ENCODE measurements at places on chromosomes 5 and 9. TPM values are rescaled to one million over a fixed set of nuclear protein-coding genes. Genes with fewer than 3 reads are reported as not detected.

DNA sequence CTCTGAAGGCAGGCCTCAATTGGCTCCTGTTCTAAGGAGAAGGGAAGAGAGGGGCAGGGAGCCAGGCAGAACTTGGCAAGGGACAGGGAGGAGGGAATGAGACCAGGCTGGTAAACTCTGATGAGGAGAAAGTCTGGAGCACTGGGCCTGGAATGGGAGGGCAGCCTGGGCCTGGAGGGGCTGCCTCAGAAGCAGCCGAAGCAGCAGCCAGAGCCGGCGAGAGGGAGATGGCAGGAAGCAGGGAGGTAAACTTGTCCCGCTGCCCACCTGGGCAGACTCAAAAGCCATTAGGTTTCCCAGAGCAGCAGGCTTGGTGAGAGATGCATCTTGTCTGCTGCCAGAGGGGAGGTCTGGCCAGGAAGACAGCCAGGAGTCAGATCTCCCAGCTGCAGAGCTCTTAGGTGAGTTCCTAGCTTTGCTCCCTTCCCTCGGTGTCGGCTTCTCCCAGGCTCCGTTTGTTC, 37.0 kb upstream of the CRB2 start:
- peak; percentile 64 for ATAC-seq

DNA sequence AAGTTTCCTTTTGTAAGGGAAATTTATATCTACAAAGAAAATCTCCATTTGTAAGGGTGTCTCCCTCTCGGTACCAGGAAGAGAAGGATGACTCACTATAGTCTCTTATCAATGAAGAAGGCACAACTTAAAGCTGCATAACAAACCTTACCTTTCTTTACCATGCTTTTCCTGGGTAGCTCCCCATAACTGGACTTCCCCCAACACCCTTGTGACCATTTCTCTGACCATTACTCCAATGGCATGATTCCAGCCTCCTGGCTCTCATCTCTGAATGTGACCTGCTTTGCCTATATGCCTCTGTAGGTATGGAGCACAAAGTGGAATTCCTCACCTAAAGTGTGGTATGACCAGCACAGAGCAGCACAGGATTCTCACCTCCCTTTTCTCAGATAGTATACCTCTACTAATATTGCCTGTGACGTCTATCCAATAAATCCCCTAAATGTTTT, 62.8 kb downstream of the GNA14 start:
- ATAC-seq, result no peak

- ATAC-seq, result no peak
Observed at GRCh38 chr9:5500441-5501235, 9.7 kb upstream of the PDCD1LG2 start.

Gene LHFPL2
- total RNA-seq, result 14.9 TPM

DNA sequence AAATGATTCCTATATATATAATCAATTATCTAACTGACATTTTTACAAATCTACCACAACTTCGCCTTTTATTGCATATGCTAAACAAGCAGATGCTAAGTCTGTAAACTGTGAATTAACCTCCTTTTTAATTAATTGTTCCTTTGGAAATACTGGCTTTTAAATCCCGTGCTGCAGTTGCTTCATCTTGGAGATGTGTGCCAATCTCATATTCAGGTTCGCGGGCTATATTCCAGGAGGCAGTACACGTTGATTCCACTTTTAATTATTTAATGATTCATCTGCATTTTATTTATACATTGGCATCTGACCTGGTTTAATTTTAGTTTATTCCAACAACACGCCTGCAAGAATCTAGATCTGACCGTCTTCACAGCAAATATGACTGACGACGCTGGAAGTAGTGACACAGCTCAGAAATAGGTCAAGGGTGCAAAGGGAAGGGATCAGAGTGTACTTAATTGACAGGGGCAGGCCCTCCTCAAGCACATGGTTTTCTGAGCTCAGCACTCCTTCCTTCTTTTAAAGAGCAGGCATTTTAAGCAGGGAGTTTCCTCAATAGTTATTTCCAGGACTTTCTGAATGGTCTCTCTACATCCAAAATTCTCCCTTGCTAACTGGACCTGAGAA, 125.2 kb downstream of the GLIS3 start:
- no peak for ATAC-seq

DNA sequence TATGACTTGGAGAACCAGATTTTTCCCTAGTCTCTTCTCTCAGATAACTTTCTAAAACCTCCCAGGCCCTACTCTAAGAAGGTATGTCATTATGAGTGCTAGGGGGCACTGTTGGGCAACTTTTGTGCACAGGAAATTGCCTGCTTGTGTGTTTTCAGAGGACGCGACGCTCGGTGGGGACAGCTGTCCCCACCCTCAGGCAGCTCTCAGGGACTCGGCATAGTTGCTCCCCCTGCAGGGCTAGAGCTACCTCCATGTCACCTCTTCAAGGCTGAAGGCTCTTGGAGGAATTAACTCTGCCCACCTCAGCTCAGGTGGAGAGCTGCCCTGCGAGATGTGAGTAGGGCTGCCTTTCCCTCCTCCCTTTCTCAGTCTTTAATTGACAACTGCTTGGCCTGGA, 10.2 kb upstream of the TIFAB start:
- no peak for ATAC-seq

GRCh38 chr5:2192496-2192895, 309.8 kb upstream of the IRX4 start:
- no peak for ATAC-seq

DNA sequence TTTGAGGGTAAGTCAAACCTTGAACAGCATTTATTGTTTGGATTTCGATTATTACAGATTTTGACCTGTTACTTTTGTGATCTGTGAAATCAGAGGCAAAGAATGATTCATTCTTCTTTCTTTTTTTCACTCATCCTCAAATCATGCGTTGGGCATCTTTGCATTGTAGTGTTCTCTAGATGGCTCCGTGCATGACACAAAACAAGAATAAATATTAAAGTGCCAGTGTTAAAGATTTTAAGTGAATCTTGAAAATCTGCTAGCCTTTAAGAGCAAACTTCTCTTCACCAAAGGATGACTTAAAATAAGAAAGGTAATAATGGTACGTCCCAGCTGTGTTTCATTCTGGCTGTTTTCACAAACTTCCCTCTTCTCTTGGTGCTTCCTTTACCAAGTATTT, 361.9 kb upstream of the SMARCA2 start:
- no peak for ATAC-seq

Gene PAEP
- not detected for total RNA-seq

GRCh38 chr5:115571441-115571878, 26.9 kb upstream of the FEM1C start:
- ATAC-seq, result peak; percentile 82

DNA sequence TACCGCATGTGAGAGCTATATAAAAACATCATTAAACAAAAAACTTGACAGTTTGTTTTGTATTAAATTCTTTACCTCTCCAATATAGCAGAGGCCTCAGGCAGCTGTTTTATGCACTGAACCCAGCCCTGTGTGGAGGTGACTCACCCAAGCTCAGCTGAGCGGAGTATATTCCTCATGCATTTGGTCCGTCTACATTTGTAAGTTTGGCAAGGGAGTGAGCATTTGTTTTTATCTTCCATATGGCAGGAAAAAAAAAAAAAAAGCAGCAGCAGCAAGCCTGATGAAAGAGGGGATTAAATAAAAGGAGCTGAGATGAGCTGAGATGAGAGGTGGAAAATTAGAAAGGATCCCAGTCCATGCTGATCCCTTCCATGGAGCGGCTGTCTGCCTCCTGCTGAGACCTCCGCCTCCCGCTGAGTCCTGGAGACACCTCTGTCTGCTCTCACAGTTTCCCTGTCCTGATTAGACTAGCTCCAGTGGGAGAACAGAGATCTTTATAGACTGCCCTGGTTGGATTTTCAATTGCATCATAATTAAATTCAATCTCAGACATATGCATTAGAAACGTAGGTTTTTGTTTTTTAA, 112.0 kb upstream of the CTNND2 start:
- no peak for ATAC-seq

Gene SPAAR
- total RNA-seq, result 0.62 TPM

Gene FAT2
- total RNA-seq, result 0.62 TPM

GRCh38 chr5:84381502-84382362, 2.9 kb downstream of the EDIL3 start:
- ATAC-seq, result no peak

DNA sequence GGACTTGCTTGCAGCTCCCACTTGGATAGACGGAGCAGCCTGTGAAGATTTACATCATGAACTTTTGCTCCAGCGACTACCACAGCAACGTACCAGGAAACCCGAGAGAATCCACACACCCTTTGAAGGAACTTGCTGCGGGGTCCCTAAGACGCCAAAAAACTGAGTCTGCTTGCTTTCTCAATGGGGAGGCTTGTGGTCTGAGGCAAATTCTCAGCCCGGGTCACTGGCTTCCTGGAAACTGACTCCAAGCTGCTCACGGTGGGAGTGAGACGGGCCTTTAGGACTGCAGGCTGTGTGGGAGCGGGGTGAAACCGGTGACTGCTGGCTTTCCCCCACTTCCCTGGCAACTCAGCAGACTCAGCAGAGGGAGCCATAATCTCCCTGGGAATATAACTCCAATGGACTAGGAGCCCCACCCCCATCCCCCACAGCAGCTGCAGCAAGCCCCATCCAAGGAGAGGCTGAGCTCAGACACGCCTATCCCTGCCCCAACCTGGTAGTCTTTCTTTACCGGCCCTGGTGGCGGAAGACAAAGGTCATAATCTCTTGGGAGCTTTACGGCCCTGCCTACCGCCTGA, 466.0 kb downstream of the CAAP1 start:
- no peak for ATAC-seq

- ATAC-seq, result no peak
Observed at GRCh38 chr5:20524991-20525529, 537.1 kb upstream of the CDH18 start.

GRCh38 chr5:97529354-97529985, 346.4 kb upstream of the RIOK2 start:
- no peak for ATAC-seq

DNA sequence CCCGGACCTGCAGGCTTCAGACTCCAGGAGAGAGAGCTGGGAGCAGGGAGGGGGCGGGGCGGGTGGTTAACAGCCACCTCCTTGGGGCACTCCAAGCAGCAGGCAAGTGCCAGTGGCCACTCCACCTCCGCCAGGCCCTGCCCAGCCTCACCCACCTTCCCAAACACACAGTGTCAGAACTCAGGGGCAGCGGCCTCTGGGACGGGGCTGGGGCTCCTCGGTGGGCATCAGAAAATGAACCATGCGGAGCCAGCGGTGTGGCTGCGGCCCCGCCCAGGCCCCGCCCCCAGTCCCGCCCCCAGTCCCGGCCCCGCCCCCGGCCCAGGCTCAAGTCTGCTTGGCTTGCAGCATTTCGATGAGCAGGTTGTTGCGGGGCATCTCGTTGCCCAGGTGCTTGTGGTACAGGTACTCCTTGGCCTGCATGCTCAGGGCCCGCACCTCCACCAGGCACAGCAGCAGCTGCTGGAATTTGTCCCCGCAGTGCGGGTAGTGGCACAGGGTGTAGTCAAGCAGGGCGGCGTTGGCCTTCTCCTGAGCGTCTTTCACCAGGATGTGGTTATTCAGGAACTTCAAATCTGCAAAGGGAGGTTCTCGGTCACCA, 24.7 kb downstream of the NR5A1 start:
- ATAC-seq, result no peak

GRCh38 chr9:90176901-90177300, 465.7 kb downstream of the DIRAS2 start:
- ATAC-seq, result no peak

Gene FBP1
- not detected for total RNA-seq

DNA sequence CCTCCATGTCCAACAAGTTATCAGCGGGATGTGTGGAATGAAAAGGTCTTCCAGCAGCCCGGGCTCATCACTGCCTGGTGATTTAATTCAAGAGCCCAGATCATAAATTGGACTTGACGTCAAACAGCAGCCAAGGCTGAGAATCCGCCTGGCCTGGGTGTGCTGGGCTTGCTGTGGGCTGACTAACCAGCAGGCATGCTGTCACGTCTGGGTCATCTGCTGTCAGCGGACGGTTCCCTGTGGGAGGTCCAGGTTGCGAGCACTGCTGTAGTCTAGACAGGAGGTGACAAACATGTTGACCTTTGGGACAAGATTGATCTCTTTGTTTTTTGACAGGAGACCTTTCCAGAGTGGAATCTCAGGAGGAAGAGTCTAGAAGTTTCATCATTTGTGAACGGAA, 289.7 kb downstream of the OSTF1 start:
- ATAC-seq, result peak; percentile 89

DNA sequence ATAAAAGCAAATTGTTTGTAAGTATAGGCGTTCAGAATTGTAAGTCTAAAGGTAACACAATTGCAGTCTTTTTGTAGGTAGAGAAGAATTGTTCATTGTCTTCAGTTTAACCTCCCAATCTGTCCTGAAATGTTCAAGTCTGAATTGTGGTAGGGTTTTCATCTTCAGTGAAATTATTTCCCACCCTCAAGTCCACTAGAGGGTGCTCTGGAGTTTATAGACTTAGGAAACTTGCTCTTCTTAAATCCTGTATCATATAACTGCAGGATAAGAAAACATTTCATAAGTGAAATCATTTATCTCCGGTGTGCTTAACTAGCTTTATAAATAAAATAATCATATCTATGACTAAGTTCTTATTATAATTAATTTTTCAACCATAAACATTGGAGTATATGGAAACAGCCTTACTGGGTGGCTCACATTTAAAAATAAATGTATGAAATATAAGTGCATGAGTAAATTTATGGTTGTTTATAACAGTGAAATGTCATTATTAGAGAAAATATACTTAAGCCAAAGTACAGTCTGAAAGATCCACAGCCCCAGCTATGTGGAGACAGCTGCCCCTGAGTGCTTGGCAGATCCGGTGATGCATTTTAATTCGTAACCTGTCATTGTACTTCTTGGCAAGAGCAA, 182.4 kb upstream of the OTULINL start:
- ATAC-seq, result peak; percentile 35

GRCh38 chr9:136609160-136609475, 53.6 kb upstream of the EGFL7 start:
- ATAC-seq, result no peak

DNA sequence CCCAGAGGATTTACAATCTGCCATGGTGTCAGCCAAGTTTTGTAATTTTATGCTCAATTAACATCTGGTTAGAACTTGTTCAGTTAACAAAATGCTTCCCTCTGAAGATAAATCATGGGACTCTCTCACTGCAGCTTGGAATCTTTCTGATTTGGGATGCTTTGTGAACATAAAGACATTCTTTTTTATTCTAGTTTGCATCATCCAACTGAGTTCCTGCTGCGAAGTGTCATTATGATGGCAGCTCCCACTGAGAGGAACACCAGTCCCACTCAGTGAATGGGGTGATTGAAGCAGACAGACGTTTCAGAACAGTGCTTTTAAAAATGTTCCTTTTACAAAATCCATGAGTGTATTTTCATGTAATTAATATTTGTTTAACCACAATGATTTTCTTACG, 863.8 kb downstream of the TLE4 start:
- ATAC-seq, result no peak

DNA sequence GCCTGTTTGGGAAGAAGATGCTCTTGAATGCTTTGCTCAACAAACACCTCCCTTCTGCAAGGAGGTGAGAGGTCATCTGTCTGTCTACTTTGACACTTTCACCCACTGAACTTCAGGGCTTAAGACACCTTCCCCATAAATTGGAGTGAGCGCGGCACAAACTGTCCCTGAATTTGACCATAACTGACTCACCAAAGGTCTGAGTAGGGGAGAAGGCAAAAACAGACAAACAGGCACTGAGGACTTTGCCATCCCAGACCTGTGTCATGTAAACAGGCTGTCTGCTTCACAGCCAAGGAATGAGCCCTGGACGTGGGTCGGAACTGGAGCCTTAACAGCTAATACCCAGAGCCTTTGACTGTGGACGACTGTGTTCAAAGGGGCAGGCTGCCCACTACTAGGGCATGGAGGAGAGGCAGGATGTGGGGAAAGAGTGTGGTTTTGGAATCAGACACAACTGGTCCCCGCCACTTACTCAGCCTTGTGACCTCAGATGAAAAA, 320.9 kb upstream of the KLF4 start:
- no peak for ATAC-seq

GRCh38 chr5:32740651-32741050, 29.5 kb downstream of the NPR3 start:
- ATAC-seq, result no peak

GRCh38 chr9:123562844-123563346, 206.9 kb downstream of the CRB2 start:
- peak; percentile 86 for ATAC-seq
